ENCODE measurements at places on chromosomes 7 and 10. TPM values are rescaled to one million over a fixed set of nuclear protein-coding genes. Genes with fewer than 3 reads are reported as not detected.

Gene SCART1
- 0.44 TPM for total RNA-seq

Gene SPDYE5
- total RNA-seq = not detected

Gene PODXL
- total RNA-seq = 350 TPM

Gene FOXP2
- 0.68 TPM for total RNA-seq

Gene FGFBP3
- 0.93 TPM for total RNA-seq

DNA sequence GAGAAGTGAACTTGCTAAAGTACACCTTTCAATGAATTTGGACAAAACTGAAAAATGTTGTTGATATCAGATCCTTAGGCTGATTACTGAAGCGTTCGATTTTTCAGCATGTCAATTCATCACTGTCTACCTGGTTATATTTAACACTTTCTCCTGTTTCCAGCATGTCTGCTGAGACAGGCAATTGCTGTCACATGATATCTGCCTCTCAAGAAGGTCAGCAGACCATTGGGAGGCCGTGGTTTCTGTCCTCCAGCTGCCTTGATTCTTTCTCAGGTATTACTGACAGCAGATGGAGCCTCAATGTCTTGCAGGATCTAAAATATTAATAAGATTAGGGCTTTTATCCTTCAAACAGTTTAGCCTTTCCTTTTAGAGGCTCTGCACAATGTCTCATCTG lies 127.5 kb downstream of the SNX10 start:
- DNase-seq = no peak

DNA sequence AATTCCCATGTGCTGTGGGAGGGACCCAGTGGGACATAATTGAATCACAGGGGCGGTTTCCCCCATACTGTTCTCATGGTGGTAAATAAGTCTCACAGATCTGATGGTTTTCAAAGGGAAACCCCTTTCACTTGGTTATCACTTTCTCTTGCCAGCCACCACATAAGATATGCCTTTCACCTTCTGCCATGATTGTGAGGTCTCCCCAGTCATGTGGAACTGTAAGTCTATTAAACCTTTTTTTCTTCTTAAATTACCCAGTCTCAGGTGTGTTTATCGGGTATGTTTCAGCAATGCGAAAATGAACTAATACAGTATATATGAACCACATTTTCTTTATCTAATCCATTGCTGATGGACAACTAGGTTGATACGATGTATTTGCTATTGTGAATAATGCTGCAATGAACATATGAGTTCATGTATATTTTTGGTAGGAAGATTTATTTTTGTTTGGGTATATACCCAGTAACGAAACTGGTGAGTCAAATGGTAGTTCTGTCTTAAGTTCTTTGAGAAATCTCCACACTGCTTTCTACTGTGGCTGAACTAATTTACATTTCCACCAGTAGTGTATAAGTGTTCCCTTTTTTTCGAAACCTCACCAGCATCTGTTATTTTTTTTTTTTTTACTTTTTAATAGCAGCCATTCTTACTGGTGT lies 70.0 kb upstream of the HGF start:
- no peak for DNase-seq

- no peak for DNase-seq
These were observed 286 bp downstream of the SP8 start for GRCh38 chr7:20786421-20786778.

- no peak for DNase-seq
These were observed 179.6 kb upstream of the FRMD4A start for GRCh38 chr10:14510346-14510745.

DNA sequence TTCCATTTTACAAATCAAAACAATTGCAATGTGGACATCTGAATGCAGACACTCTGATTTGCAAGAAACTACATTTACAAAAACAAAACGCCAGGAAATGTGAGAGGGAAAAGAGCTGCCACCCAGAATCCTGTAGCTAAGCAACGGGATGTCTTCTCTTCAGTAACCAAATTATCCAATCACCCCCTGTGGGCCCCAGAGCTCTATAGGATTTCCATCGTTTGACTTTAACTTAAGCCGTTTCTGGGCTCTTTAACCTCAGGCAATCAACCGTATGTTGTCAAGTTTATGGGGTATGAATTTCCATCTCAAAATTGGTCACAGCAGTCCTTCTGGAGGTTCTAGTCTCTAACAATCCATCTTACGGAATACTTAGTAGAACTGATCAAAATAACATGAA lies 240.5 kb downstream of the ETV1 start:
- no peak for DNase-seq

DNA sequence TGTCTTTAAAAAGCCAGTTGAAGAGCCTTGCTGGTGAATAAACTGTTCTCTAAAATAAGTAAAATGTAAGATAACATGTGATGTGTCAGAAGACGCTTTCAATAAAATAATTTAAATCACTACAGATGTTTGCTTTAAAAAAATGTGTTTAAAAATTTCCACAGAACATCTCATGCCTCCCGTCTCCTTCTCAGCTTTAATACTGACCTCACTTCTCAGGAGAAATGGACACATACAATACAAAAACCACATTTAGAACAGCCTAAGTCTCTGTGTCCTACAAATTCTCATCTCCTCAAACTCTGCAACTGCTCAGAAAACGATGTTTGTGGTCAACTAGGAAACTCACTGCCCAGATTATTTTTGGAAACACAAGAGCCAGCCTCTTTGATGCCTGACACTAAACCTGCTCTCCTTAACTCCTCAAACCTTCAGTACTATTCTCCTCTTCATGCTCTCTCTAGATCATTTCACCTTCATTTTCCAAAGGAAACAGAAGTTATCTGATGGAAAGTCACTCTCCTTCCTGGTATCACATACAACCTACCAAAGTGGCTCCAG lies 120.3 kb downstream of the ZNF438 start:
- no peak for DNase-seq

DNA sequence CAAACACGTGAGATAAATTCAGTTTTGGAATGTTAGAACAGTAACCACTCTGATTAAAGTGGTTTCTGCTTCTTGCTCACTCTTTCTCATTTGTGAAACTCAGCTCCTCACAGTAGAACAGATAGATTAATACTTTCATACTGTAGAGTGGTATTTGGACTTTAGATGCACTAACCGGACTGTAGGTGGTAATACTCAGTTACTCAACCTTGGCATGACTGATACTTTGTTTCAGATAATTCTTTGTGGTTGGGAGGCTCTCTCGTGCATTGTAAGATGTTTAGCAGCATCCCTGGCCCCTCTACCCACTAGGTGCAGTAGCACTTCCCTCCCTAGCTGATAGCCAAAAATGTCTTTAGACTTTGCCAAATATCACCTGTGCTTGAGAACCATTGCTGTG lies 37.6 kb downstream of the MCU start:
- DNase-seq = no peak

DNA sequence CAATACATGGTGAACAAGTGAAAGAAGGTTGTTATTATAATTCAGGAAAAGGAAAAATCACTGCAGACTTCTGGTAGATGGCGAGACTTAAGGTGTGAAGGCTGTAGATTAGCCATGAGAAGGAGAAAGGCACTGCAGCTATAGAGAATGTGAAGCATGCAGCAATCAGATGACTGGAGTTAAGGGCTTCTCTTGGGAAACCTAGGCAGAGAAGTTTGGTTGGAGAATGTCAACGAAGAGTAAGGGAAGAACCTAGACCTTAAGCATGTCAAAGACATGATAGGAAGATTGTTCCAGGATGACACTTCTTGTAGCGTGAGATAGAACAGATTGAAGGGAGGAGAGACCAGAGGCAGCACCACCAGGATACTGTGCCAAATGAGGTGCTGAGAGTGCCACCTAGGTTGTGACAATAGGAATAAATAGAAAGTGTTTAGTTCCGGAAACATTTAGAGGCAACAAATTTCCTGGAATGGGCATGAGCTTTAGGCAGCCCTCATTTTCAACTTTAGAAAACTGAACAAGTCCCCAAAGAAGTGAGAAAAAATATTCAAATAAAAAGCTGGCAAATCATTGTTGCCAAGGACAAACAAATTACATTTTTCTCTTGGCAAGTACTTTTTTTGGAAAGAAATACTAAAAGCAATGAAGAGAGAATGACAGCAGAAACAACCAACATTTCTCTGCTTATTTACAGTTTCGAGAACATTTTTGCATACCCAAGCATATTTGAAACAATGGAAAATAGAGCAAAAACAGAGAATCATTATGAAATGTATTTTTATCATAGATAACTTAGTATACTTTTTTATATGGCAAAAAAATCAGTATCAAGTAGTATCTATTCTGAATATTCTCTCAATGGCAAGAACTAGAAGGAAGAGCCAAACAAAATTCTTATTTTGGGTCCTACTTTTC lies 4.9 kb downstream of the LRRC17 start:
- DNase-seq = no peak

DNA sequence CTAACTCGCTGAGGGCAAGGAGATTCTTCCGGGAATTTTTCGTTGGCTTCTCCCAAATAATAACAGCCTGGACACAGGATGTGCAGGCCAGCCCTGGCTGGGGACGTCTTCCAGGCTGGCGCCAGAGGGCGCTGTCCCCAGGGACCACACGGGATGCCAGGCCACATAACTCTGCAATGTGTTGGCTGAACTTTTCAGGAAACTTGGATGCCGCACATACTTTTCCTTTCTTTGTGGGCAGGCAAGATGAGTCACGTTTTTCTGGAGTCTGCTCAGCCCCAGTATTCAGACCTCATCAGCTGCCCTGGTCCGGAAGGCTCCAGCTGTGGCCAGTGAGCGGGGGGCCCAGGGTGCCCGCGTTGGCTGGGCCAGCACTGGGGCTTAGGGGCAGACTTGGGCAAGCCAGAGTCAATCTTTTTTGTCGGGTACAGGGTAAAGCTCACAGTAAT lies 122.7 kb downstream of the PRKAG2 start:
- DNase-seq = peak; percentile 97
